HFFc6 (cell line): ENCODE measurements at places on chromosomes 11 and 22. TPM values are rescaled to one million over a fixed set of nuclear protein-coding genes. Genes with fewer than 3 reads are reported as not detected.

The APOL3 gene
- total RNA-seq, result 0.97 to 1.8 TPM (median 1.0 TPM) in 3 replicates

The SLC5A4 gene
- not detected in 3 replicates for total RNA-seq

The OR52I2 gene
- not detected in 2 replicates for total RNA-seq

The DUSP8 gene
- total RNA-seq, result 0.50 to 1.2 TPM (median 0.58 TPM) in 3 replicates

The NAALAD2 gene
- 0.13 and 0.20 TPM in 2 replicates for total RNA-seq

The TRIM29 gene
- 1.4 to 3.9 TPM (median 1.5 TPM) in 3 replicates for total RNA-seq

The CASP1 gene
- total RNA-seq, result 14.0 to 26.3 TPM (median 16.9 TPM) in 3 replicates
